ENCODE measurements at places on chromosomes 2 and 18.

GRCh38 chr2:128260239-128261138 is 58.2 kb downstream of the HS6ST1 start:
- no peak for DNase-seq

GRCh38 chr2:73919596-73920228 is 7.0 kb upstream of the DGUOK start:
- no peak for DNase-seq

GRCh38 chr2:16155366-16155765 is 215.0 kb downstream of the MYCN start:
- DNase-seq: no peak

- no peak for DNase-seq
Observed at GRCh38 chr2:29495536-29496060, 380.4 kb downstream of the CLIP4 start.

DNA sequence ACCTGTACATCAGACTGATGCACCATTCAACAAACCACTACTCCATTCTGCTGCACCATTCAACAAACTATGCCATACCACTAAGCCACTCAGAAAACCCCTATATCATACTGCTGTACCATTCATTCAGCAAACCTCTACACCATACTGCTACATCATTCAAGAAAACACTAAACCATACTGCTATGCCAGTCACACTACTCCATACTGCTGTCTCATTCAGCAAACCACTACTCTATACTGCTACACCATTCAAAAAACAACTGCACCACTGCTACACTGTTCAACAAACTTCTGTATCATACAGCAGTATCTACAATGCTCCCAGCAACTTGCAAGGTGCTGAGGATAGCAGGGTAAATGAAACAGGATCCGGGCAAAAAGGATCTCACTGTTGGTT is 12.9 kb upstream of the SLC1A4 start:
- no peak for DNase-seq

- no peak for DNase-seq
Observed at GRCh38 chr2:128467321-128467969, 148.8 kb upstream of the HS6ST1 start.

GRCh38 chr2:47267711-47268086 is 112.6 kb upstream of the STPG4 start:
- no peak for DNase-seq

DNA sequence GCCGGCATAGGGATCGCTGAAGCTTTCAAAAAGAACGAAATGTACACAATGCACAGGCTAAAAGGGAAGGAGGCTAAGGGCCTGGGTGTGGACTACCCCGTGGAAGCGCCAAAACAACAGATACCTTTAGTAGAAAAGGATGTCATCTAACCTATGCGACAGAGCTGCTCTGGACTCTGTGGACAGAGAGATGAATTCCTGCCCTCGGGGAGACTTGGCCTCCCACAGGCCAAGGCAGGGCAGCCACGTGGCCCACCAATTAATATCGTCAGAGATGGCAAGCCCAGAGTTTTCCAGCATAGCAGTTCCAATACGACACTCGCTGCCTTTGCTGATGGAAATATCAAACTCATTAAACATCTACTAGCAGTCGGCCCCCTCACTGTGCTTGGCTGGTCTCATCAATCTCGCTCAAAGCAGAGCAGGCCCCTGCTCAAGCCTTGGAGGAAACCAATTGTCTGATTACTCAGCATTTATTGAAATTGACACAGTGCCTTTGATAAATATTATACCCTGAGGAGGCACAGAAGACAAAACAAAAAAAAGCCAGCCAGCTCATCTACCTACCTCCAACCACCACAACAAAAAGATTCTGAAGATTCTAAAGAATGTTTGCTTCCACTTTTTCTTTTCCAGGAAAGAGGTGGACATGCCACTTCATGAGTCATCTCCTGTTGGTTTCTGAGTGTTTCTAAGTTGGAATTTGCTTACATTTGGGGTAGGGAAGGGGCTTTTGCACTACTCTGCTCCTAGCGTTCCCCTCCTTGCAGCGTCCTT is 79.0 kb upstream of the ACAA2 start:
- no peak for DNase-seq

All from stimulated activated CD4-positive, alpha-beta T cell treated with anti-CD3 and anti-CD28 coated beads, Interleukin-2, amount 100 ng/mL, for 4 hours (primary cell).